ENCODE measurements at places on chromosomes 13 and 19.

- DNase-seq: no peak
Observed at GRCh38 chr19:15457701-15458484, 6.5 kb downstream of the RASAL3 start.

DNA sequence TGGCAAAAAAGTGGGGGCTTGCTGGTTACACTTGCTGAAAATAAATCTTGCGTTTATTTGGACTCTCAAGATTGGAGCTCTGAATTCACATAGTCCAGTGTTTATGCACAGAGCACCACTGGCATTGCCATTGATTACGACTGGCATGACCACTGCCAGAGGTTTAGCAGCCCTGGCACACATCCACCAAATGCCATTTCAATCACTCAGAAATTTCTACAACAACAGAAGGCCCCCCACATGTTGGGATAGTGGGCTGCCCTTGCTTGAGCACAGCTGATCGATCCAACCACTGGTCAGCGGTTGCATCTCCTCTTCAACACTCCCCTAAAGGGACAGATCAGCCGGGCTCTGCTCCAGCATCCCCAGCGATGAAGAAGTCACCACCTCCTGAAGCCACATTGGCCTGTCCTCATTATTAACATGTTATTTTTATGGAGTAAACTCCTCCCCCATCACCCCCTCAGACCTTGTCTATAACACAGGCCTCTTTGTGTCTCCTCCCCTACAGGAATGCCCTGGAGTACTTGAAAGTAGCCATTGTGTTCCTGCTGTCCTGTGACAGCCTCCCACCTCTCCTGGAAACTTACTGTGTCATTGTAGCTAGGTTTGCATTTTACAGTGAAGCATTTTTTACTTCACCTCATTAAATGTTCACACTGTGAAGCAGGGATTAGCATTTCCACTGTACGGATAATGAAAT lies 51.3 kb downstream of the CDADC1 start:
- DNase-seq: no peak

GRCh38 chr13:27280009-27280656 lies 9.5 kb downstream of the RASL11A start:
- DNase-seq: no peak

- DNase-seq: no peak
Observed at GRCh38 chr13:98665638-98665995, 86.9 kb downstream of the SLC15A1 start.

DNA sequence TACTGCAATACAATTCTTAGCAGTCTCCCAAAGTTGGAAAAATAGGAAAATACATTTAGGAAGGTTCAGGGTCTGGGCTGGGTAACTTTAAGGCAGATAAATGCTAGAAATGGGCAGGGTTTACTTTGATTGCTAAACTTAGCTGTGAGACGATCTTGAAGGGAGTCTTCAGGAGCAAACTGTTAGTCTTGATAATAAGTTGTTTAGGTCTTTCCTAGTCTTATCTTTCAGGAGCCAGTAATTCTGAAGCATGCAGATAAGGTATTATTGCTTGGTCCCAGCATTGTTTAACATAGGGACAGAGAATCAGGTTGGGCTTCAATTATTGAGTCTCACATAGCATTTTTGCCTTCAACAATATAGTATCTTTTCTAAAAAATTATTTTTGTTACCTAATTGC lies 262.4 kb upstream of the MIR17HG start:
- DNase-seq: no peak

- DNase-seq: no peak
Observed at GRCh38 chr13:66415444-66415843, 814.7 kb downstream of the PCDH9 start.

- DNase-seq: no peak
Observed at GRCh38 chr13:28120317-28120716, 18.0 kb upstream of the PAN3 start.

- DNase-seq: no peak
Observed at GRCh38 chr19:54670576-54671357, 8.0 kb downstream of the LILRB4 start.

- no peak for DNase-seq
Observed at GRCh38 chr19:1410136-1410786, 2.9 kb downstream of the DAZAP1 start.

DNA sequence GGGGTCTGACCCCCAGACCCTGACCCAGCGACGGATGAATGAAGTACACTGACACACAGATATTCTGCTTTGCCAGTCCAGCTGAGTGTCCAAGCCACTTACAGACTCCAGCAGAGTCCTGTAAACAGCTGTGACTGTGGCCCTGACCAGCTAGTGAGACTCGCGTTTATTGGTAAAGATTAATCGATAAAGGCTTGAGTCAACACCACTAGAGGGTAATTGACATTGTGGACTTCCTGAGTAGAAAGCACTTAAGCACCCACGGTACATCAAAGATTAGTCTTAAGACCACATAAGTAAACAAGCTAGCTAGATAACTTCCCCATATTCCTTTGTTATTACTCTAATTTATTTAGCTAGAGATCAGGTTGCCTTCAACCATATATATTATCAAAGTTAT lies 146.0 kb downstream of the OXGR1 start:
- no peak for DNase-seq

DNA sequence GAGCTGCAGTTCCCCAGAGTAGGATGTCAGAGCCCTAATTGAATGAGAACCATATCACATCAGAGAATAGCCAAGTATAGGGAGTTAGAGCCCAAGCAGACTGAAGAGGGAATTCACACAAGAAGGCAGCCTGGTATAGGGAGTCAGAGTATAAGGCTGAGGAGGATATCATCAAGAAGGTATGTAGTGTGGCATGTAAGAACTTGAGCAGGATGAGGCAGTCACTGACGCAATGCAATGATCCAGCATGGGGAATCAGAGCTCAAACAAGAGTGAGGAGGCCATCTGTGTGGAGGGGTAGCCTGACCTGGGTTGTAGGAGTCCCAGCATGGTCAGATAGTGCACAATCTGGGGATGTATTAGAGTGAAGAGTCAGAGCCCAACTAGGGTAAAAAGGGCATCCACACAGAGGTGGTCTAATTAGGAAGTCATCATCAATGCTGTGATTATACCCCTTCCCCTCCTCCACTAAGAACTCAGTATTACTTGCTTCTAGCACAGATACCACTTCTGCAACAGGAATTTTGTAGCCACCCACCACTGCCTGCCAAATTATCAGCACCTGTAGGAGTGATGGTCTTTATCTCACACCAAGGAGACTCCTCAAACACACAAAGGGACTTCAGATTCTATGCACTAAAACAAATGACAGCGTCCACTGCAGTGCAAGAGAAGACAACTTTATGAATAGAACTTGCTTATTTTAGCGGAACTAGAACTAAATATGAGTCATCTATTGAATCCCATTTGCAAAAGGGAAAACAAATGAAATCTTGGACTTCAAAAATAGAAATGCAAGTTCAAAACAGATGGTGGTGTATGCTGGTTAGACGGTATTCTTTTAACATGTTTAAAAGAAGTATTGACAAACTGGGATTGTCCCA lies 107.2 kb downstream of the FNDC3A start:
- no peak for DNase-seq

DNA sequence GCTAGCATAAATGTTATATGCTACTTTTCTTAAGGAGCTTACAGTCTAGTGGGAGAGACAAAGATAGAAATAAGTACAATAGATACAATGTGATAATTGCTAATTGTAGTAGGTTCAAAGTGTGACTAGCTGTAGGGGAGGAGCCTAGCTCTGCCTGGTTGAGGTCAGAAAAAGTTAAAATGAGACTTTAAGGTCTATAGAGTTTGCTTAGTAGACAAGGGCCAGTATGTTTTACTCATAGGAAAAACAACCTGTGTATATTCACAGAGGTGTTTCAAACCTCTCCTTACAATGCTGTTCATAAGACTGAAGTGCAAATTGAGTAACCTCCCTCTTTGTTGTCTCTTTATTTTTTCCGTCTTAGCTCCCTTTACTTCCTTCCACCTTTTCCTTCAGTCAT lies 56.1 kb downstream of the PDS5B start:
- DNase-seq: no peak

All from NCI-H187 treated with DMSO at 0.1 percent for 48 hours (cell line).